ENCODE measurements at places on chromosomes 1 and 21. TPM values are rescaled to one million over a fixed set of nuclear protein-coding genes. Genes with fewer than 3 reads are reported as not detected.

The AMY2B gene
- total RNA-seq: 44.4 TPM

The XKR8 gene
- 7.7 TPM for total RNA-seq

The BCAN gene
- total RNA-seq: not detected

The CELA2A gene
- not detected for total RNA-seq

The GPR25 gene
- 1.8 TPM for total RNA-seq

The IL22RA1 gene
- total RNA-seq: 0.13 TPM

The MAGI3 gene
- total RNA-seq: 8.1 TPM

The RGSL1 gene
- not detected for total RNA-seq

The DISC1 gene
- 14.6 TPM for total RNA-seq

The PDC gene
- total RNA-seq: not detected

The TRIM46 gene
- total RNA-seq: 9.8 TPM

The CASQ2 gene
- total RNA-seq: not detected

The SPATA21 gene
- not detected for total RNA-seq

The LRRC8B gene
- total RNA-seq: 14.4 TPM

The THEM5 gene
- total RNA-seq: not detected

The MYCBP gene
- total RNA-seq: 7.0 TPM

The NOS1AP gene
- total RNA-seq: 0.07 TPM

The FAM163A gene
- total RNA-seq: not detected

The GNPAT gene
- total RNA-seq: 30.6 TPM

The GNG4 gene
- 0.07 TPM for total RNA-seq

The LRRC8C gene
- 33.4 TPM for total RNA-seq

The MTARC1 gene
- total RNA-seq: 0.09 TPM

- peak; percentile 58 for DNase-seq
These were observed 3.5 kb downstream of the PIK3CD start for GRCh38 chr1:9654834-9655723.

DNA sequence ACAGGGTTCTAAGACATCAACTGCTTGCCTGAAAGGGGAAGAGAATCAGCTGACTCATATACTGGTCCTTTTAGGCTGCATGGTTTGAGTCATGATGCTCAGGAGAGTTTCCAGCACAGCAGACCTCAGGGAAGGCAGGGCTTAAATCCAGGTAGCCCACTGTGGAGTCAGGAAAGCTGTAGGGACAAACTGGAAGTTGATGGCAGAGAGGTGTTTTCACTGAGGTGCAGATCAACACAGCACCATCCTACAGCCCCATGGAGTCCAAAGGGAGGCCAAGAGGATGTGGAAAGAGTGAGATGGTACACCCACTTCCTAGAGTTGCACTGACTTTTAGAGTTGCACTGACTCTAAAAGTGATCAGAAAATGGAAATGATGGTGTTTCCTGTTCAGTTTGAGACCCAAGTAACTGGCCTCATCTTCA is 252.4 kb upstream of the DUSP10 start:
- DNase-seq: no peak

DNA sequence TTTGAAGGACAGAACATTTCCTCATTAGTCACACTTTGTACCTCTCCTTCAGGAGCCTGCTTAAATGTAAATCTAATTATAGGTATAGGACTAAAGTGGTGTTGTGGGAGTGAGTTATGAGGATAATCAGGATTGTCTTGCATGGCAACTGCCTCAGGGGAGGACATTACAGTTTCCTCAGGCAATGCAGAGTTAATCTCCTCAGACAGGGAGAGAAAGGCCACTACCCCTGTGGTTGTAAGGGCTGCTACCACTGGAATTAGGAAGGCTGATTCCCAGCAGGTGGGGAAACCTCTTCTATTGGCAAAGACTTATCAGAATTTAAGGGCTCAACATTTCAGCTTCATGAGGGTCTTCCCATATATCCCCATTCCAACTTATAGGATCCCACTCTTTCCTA is 286.8 kb upstream of the PBX1 start:
- DNase-seq: no peak

DNA sequence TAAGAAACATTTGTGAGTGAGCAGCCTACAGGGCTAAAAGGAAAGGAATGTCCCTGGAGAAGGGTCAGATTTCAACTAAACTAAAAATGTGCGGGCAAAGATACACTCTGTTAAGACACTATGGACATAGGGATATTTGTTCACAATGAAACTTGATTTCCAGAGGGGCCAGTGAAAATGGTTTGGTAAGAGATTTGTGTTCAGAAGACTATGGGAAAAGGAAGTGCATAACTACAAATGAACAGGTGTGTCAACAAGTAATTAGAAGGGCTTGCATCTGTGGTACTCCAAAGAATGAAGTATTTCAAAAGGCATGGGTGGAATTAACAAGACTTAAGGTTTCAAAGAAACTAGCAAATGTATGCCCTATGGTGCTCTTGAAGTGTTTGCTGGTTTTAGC is 60.4 kb downstream of the NME7 start:
- DNase-seq: no peak

- no peak for DNase-seq
These were observed 104.8 kb downstream of the NAV1 start for GRCh38 chr1:201643835-201644104.

DNA sequence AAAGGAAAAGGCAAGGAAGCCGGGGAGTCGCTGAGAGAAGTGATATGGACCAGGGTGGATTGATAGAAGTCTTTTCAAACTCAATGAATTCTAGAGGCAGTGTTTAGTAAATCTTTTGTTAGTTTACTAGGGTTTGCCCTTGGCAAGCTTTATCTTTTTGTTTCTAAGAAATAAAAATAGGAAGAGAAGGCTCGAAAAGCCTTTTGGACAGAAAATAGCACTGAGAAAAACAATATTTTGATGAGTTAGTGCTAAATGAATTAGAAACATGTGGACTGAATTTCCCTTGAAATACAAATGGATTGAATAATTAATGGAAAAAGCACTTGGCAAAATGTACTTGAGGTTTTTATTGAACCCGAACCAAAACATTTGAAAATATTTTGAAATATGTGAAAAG is 121.8 kb upstream of the SPAG17 start:
- DNase-seq: no peak

DNA sequence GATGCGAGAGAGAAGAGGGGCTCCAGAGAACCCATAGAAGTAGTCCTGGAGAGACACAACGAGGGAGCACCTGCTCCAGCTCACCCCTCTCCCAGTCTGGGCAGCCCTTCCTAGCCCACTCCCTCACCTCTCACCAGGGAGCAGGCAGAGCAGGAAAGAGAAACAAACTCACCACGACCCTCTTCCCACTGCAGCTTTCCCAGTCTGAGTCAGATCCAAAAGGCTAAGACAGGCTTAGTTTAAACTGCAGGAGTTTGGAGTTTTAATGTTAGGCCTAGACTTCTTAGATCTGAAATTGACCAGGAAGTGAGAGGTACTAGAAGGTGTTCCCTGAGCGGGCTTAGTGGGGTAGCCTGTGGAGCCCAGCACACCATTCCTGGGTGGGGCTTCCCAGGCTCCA is 29.6 kb downstream of the SLC1A7 start:
- DNase-seq: no peak

DNA sequence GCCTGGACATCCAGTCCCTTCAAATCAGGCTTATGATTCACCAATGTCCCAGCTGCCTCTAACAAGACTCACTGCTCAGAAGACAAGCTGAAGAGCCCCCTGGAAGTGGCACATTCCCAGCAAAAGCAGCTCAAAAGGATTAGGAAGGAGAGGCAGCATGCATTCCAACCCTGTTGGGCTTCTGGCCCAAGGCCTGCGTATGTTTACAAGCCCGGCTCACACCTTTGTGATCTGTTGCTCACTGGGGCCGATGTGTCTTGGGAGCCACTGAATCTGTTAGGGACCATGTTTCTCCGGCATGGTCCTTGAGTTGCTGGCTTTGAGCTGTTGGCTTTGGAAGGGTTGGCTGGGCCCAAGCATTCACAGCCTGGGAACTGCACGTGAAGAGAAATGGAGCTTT is 81.2 kb upstream of the C1orf174 start:
- DNase-seq: no peak

DNA sequence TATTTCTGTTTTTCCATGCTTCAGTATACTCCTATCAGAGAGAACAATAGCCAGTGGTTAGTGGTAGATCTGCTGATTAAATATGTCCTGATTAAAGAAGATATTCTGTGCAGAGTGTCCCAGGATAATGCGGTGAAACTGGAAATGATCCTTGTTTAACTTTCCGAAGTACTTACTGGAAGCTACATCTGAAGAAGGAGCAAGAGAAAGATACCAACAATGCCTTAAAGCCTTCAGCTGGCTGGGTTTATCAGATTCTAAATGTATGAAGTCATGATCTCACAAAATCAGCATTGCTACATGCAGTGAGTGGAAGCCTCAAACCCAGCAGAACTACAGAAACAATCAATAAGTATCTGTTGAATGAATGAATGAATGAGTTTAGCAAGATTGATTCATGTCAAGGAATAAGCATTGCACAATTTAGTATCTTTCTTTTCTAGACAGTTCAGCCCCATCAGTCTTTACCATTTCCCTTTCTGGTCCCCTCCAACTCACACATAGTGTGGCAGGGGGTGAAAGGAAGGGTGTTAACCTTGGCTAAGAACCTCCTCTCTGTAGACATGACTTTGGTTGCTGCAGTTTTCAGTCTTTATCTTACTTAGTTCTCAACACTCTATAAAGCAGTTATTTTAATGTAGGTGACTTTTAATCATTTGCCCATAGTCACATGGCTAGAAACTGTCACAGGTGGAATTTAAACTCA is 24.7 kb upstream of the DNASE2B start:
- DNase-seq: no peak

- DNase-seq: no peak
These were observed 90.9 kb downstream of the GIPC2 start for GRCh38 chr1:78136680-78137079.

GRCh38 chr1:168443899-168444298 is 99.9 kb downstream of the XCL2 start:
- DNase-seq: peak; percentile 43

- DNase-seq: no peak
These were observed 98.6 kb upstream of the LPGAT1 start for GRCh38 chr1:211928993-211929637.

DNA sequence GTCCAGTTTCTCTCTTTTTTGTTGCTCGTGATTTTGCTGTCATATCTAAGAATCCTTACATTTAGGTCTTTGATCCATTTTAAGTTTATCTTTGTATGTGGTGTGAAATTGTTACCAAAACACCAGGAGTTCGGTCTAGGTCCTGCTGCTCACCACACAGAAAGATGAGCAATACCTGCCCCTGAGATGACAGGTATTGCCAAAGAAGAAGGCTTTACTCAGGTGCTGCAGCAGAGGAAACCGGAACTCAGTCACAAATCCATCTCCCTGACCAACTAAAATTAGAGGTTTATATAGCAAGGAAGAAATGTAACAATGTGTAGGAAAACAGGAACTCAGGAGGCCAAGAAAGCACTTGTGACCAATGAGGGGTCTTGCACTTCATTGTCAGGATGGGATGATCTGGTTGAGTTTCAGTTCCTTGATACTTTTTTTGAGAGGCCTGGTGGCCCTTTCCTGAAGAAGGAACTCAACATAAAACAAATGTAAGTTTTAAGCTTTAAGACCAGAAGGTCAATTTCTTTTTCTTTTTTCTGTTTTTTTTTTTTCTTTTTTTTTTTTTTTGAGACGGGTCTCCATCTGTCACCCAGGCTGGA is 16.5 kb upstream of the SETDB1 start:
- DNase-seq: no peak

DNA sequence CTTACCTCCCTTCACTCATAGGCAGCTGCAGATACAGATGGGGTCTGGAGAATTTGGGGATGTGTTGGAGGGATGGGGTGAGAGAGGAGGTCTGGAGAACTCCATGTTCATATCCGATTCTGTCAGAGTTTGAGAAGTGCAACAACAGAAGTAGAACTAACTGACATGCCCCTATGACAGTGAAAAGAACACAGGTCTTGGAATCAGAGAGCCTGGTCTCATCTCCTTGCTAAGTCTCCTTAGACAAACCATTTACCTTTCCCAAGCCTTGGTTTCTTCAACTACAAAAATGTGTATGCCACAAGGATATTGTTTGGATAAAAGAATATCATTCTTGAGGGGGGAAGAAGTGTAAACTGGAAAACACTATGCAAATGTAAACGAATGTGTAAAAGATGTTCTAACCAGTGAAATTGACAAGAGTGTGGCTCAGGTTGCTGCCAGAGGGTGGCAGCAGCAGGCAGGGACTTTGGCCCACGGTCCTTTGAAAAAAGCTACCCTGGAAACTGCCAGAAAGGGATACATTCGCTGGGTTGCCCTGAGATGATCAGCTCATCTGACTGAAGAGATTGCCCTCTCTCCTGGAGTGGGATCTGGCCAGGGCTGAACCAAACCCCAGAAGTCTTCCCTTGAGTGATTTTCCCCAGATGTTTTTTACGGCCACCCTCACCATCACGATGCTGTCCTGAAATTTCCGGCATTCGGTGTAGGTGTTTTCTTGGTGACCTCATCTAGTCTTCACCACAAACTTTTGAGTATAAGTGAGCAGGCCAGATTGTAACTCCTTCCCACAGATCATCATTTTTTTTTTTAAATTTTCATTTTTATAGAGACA is 17.0 kb upstream of the CD2 start:
- DNase-seq: peak; percentile 75

DNA sequence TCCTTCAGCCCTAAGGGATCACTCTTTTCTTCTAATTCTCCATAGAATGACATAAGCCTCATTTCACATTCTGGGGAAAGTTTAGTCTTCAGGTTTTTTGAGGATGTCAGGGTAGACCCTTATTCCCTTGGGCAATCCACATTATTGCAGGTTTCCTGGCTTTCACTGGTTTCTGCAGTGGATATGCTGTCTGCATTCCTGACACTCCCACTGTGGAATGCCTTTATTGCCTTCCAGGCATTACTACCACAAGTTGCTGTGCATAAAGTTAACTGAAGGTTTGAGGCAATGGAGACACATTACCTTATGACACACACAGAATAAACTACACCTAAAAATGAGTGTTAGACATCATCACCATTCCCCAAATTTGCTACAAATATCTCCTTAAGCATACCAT is 12.7 kb downstream of the FASLG start:
- no peak for DNase-seq

DNA sequence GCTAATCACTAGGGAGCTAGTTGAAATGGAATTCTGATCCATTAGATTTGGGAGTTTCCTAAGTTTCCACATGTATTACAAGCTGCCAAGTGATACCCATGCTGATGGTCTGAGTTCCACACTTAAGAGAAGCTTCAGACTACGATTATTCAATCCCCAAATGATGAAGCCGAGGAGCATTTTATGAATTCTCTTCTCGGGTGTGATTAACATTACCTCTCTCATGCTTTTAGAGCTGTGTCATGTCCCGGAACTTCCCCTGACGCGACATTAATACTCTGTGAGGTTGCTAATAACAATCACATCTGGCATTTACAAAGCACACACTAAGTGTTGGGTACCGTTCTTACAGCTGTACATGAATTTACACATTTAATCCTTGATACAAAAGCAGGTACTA is 63.0 kb downstream of the KCNJ15 start:
- no peak for DNase-seq

GRCh38 chr1:153277852-153278251 is 18.4 kb downstream of the LORICRIN start:
- peak; percentile 26 for DNase-seq
